Osteocyte (in vitro differentiated cells): ENCODE measurements at places on chromosomes 13 and 19.

DNA sequence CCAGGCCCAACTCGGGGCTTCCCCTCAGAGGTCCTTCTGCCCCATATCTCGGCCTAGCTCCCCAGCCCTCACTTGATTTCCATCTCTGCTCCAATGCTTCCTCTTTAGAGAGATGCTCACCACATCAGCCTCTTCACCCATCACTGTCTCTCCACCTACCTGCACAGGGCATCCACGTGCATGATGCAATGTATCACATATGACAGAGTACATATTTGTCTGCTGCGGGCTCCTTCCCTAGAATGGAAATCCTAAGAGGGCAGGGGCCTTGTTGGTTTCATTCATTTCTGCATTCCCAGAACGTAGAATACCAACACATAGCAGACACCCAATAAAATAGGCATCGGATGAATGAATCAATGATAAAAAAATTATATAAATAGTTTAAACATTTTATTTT is 130.3 kb downstream of the USP12 start:
- no peak for DNase-seq

- peak; percentile 49 for DNase-seq
These were observed 94.1 kb downstream of the ATP11A start for GRCh38 chr13:112783978-112784371.

DNA sequence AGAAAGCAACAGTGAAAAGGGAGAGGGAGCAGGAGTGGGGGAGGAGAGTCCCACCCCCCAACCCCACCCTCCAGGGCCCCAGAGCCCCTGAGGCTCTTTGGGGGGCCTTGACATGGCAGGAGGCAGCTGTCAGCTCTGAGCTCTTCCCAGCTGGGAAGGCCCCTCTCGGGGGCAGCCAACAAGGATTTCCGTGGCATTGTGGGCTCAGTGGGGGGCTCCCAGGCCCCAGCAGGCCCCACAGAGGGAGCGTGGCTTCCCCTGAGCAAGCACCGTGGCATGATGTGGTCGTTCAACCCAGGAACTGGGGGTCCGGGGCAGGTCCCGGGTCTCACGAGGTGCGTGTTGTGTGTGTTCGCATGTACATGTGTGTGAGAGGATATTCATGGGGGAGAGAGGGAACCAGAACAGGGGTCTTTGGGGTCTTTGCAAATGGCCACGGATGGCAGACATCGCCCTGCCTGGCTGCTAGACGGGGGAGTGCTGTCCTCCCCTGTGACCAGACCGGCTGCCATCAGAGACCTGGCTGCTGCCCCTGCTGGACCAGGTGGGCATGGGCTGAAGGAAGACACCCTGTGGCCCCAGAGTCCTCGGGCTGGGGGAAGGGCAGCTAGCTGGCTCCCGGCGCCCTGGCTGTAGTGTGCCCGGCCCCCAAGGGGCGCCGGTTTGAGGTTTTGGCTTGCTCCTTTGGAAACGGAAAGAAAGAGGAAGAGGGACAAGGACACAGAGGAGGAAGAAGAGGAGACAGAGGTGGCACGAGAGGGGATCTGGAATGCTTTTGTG is 3.7 kb upstream of the AKAP8L start:
- no peak for DNase-seq

DNA sequence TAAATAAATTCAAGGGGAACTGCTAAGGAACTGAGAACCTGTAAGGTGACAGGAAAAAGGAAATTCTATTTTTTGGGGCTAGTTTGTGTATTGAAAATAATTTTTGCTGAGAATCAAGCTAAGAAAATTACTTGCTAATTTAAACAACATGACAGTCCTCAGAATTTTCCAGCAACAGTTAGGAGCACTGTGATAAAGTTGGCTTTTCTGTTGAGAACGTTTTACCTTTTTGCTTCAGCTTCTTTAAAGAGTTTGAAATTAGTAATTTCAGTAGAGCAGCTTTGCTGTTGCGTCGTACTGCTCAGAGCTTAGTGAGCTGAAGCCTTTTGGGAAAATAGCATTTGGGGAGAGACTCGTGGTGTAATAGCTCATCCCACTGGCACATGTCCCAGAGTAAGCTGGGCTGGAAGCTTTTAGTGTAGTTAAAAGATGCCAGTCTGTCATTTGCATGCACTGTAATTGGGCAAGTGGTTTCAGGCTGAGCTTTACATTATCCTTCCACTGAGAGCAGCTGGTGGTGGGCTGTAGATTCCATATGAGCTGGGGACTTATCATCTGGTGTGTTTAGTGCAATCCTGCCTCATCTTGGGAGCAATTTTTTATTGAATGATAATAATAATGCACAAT is 69.8 kb downstream of the LRCH1 start:
- DNase-seq, result no peak

GRCh38 chr13:109610517-109610916 is 175.9 kb downstream of the IRS2 start:
- DNase-seq, result no peak

DNA sequence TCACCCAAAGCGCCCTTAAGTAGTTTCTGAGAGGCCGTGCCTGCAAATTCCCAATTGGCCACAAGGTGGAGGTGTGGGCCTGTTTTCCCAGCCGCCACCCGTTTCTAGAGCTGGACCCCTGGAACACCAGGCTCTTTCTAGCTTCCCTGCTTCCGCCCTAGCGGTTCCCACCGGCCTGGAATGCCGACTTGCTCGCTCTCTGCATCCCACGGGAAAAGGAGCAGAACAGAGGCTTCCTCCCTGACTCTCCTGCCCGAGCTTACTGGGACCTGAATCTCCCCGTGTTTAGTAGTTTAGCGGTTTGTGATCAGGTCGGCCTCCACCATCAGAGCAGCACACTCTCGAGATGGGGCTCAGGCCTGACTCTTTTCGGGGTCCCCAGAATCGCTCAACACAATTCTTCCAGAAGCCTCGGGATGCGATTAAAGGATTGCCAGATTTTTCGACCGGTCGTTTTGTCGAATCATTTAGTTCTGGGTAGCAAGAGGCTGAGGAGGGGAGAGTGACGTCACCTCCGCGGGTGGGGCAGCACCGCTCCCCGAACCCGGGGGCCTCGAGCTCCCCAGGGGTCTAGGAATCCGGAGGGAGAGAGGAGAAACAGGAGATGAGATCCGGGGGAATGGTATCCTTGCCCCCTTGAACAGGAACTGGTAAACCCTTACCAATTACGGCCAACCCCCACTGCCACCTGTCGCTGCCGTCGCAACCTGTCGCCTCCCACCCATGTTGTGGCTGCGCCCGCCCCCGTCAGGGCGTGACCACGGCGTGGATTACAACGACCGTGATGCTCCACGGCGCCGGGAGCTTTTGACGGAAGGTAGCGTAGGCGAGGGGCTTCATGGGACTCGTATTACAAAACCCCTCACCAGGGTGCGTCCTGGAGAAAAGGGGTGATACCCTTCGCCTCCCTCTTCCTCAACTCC is 8.0 kb downstream of the NAPSA start:
- no peak for DNase-seq

- no peak for DNase-seq
These were observed 19.1 kb downstream of the WDR88 start for GRCh38 chr19:33150852-33151518.

DNA sequence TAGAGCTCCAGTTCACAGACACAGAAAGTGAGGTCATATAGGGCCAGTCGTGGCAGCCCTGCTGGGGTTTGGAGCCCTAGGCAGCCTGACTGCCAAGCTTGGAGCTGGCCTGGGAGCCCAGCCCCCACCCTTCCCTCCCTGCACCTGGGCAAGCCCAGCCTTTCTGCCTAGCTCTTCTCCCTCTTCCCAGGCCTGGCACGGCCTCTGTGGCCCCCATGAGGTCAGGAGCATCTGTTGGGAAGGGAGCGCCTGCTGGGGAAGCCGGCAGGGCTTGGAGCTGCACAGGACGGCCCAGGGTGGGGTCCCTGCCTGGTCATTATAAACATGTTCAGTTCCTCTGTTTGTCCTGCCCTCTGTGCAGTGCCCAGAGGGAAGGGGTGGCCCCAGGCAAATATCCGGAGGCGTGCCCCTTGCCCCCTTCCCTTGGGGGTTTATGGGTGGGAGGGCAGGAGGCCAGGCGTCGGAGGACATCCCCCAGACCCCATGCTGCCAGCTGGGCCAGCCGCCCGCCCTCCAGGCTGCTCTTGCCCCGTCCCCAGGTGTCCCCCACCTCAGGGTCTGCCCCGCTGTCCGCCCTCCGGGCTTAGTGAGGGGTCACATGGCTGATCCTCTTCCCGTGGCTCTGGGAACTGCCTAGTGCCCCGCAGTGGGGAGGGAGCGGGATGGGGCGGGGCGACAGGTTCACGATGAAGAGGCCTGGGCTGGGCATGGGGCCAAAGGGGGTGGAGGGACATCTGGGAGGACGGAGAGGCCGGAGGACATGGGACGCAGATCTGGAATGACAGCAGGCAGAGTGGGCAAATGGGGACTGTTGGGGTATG is 30.0 kb upstream of the NCCRP1 start:
- no peak for DNase-seq

- no peak for DNase-seq
These were observed 134.6 kb downstream of the DPF1 start for GRCh38 chr19:38089440-38089839.

- DNase-seq, result no peak
These were observed 1.9 kb downstream of the PRX start for GRCh38 chr19:40411125-40411842.

DNA sequence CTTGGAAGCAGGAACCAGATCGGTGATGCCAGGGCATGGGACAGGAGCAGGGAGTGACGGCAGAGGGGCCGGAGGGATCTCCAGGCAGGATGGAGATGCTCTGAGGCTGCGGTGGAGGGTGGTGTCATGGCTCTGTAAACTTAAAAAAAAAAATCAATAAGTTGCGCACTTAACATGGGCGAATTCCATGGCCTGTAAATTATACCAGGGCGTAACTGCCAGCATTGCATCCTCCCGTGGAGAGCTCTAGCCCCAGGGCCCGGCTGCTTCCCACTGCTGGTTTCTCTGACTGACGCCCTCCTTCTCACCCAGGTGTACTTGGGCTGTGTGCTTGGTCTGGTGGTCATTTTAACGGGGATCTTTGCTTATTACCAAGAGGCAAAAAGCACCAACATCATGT is 8.7 kb downstream of the ATP12A start:
- no peak for DNase-seq
